ENCODE measurements at places on chromosomes 13 and 19.

DNA sequence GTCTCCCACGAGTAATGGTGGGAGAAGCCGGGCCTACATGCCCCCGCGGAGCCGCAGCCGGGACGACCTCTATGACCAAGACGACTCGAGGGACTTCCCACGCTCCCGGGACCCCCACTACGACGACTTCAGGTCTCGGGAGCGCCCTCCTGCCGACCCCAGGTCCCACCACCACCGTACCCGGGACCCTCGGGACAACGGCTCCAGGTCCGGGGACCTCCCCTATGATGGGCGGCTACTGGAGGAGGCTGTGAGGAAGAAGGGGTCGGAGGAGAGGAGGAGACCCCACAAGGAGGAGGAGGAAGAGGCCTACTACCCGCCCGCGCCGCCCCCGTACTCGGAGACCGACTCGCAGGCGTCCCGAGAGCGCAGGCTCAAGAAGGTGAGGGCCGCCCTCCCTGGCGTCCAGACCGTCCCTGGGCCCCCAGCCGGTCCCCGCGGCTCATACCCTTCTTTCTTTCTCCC is 1.4 kb upstream of the USF2 start:
- DNase-seq, result peak; percentile 39

DNA sequence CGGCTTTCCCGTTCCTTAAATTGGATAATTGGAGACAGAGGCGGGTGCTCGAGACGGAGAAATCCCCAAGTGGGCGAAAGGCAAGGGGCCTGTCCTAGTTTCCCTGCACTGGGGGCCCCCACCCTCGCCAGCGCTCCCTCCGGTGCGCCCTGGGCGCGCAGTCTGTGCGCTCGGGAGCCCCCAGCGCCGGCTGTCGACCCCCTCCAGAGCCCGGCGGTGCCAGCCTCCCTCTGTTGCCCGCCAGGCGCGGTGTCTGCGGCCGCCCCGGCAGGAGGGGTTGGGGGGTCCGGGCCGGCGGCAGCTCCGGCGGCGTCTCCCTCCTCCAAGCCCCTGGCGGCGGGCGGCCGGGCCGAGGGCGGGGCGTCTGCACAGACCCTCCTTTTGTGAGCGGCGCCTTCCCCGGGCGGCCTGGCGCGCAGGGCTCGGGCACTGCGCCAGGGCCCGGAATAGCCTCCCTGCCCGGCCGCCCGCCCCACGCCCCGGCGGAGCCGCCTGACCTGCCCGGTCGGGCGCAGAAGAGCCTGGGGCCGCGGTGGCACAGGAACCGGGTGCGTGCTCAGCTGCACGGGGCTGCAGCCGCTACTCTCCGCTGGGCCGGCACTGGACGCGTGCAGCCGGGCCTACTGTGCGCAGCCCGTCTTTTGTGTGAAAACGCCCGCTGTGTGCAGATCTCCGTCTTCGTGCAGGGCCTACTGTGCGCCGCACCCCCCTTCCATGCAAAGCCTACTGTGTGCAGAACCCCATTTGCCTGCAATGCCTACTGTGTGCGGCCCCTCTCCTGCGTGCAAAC is 13.2 kb downstream of the GADD45B start:
- DNase-seq, result no peak

- DNase-seq, result no peak
These were observed 1251.9 kb upstream of the SLC10A2 start for GRCh38 chr13:104318121-104318520.

DNA sequence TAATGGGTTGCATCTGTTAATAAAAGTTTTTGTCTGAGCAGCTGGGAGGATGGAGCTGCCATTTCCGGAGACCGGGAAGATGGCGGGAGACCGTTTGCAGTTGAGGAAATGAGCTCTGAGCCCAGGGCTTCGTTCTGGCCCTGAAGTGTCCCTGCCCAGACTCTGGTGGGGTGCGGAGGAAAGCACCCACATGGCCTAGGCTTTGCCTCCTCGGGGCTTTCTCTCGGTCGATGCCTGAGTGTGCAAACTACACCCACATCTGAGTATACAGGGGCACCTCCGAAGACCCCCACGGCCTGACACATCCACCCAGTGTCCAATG is 15.6 kb upstream of the NANOS3 start:
- DNase-seq, result no peak

DNA sequence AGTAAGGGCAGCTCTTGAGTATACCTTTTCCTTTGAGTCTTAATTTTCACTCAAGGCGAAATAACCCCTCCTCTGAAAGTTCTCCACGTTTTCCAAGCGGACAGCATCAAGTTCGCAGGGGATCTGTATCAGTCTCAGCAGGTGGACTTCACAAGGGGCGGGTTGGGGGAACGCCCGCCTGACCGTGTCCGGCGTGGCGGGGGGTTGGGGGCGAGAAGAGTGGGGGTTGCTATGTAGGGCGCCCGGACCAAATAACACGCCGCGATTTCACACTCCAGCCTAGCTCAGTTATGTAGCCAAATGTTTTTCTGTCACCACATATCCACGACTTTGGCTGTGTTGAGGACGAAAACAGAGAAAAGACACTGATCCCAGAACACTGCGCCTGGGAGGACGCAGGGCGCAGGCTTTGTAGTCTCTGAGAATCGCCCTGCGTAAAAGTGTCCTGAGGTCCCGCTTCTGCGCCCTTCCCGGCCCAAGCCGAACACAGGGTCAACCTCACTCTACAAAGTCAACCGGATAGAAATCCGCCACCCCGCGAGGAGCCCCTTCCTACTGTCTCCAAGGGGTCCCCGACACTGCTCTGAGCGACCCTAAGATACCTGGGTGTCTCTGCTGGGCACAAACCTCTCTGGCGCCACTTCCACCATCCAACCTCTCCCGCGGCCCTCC is 524 bp downstream of the RUBCNL start:
- DNase-seq, result no peak

- DNase-seq, result peak; percentile 44
These were observed at the start of gene PKN1 for GRCh38 chr19:14432791-14433553. TSS of gene PKN1 (plus strand) at chr19:14433306. CDS start at chr19:14433522, 216 bp downstream.

DNA sequence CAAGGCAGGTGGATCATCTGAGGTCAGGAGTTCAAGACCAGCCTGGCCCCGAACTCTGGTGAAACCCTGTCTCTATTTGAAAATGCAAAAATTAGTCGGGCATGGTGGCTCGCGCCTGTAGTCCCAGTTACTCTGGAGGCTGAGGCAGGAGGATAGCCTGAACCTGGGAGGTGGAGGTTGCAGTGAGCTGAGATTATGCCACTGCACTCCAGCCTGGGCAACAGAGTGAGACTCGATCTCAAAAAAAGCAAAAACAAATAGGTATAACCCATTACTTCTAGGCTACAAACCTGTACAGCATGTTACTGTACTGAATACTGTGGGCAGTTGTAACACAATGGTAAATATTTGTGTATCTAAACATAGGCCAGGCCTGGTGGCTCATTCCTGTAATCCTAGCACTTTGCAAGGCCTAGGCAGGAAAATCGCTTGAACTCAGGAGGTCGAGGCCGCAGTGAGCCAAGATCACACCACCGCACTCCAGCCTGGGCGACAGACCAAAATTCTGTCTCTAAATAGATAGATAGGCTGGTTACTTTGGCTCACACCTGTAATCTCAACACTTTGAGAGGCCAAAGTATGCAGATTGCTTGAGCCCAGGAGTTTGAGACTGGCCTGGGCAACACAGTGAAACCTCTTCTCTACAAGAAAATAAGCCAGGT is 63.5 kb downstream of the MYO9B start:
- DNase-seq, result no peak

GRCh38 chr19:57819475-57820148 is 4.9 kb upstream of the ZNF552 start:
- peak; percentile 92 for DNase-seq

- DNase-seq, result no peak
These were observed 9.1 kb downstream of the SLITRK5 start for GRCh38 chr13:87680298-87680697.

- DNase-seq, result no peak
These were observed 140.5 kb downstream of the NDFIP2 start for GRCh38 chr13:79621449-79621848.

DNA sequence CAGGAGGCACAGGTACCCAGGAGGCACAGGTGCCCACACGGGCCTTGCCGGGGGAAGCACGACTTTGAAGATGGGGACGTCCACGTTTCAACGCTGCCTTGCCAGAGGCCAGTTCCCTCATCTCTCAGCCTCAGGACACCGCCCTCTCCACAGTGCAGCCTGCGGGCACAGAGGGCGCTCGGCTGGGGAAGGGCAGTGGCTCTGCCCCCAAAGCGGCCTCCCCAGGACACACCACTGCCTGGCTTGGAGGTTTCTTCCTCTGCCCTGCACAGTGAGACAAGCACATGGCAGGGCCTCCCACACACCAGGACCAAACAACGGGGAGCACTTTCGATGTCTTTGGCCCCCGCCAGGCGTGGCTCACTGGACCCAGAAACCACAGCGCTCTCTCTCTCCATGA is 73.0 kb downstream of the RASA3 start:
- no peak for DNase-seq

GRCh38 chr13:97493456-97493855 is 59.5 kb downstream of the RAP2A start:
- no peak for DNase-seq

DNA sequence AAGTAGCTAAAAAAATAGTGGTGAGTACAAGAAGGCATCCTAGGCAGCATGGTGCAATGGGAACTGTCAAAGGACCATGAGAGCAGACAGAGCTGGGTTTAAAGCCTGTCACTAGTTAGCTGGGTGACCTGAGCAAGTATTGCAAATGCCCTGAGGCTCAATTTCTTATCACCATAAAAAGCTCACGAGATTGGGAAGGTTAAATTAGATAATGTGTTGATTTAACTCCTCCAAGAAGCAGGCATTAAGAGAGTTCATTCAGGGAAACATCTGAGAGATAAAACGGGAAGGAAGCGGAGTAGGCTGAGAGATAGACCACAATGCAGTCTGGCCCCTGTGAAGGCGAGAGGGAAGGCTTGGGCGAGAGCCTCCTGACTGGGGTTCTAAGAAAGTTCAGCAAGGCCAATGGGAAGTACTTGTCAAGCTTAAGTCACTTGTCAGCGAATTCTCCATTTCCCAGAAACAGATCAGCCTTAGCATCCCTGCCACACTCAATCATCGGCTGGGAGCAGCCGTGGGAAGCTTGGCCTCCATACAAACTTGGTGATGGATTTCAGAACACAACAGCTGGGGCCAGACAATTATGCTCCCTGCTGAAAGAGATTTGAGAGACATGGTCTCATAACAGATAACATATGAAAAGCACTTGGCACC is 105.5 kb downstream of the POU4F1 start:
- DNase-seq, result no peak

DNA sequence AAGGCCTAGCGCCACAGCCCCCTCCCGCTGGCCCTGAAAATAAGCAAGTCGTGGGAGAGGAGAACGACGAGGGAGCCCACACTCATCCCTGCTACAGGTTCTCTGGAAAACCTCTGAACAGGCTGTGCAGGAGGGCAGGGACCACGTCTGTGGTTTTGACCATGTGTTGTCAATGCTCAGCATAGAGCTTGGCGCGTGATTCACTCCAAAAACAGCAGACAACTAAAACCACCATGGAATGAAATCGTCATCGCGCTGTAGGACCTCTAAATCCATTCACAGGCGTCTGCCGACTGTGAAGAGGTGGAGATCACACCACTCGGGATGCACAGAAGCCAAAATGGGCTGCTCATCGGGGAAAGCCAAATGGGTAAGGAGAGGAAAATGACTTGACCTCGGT is 121.3 kb downstream of the COL4A1 start:
- no peak for DNase-seq

DNA sequence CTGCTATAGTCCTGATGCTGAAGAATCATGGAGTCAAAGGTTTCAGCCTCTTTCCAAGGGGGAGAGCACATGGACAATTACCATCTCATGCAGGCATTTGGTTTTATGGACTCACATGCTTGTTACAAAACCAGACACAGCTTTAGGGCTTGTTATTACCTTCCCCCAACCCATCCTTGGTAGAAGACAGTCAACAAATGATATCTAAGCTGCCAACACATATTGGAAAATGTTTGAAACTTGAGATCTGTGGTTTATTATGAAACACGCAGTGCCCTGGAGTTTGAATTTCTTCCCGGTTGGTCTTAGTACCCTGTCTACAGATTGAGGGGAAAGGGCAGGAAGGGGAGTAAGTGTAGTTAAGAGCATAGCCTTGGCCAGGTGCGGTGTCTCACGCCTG is 12.5 kb upstream of the CYP2A6 start:
- DNase-seq, result no peak

Data from activated CD4-positive, alpha-beta T cell treated with anti-CD3 and anti-CD28 coated beads, Interleukin-2, amount 50 U/mL, for 16 hours (primary cell).